Activated CD4-positive, alpha-beta memory T cell treated with anti-CD3 and anti-CD28 coated beads, Interleukin-2, amount 10 ng/mL, durations not matched to agents 7 days and 5 days (primary cell): ENCODE measurements at places on chromosomes 12 and 14. TPM values are rescaled to one million over a fixed set of nuclear protein-coding genes. Genes with fewer than 3 reads are reported as not detected.

KRT75 gene
- not detected for total RNA-seq

LTBR gene
- total RNA-seq: 0.38 TPM

DNAI7 gene
- total RNA-seq: not detected

IGF1 gene
- total RNA-seq: 0.48 TPM

RAD52 gene
- total RNA-seq: 14.5 TPM

FOXN4 gene
- total RNA-seq: not detected

C1S gene
- 1.7 TPM for total RNA-seq

- DNase-seq: no peak
Measured at GRCh38 chr12:15700595-15700994, 88.6 kb downstream of the EPS8 start.

DNA sequence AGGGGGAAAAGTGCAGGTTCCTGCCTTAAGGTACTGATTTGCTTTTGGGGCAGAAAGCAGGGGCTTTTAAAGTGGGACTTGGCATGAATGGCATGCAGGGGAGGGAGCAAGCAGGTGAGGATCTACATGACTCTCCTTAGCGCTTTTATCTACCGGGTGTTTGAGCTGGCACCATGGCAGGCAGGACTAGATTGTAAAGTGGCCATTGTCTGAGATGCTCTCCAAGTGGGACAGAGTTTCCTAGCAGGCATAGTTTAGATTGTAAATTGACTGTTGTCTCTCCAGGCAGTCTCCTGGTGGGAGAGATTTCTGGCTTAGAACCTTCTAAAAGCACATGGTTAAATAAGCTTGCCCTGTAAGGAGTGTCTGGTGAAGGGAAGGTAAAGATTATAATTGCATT lies 5.3 kb upstream of the DICER1 start:
- no peak for DNase-seq

DNA sequence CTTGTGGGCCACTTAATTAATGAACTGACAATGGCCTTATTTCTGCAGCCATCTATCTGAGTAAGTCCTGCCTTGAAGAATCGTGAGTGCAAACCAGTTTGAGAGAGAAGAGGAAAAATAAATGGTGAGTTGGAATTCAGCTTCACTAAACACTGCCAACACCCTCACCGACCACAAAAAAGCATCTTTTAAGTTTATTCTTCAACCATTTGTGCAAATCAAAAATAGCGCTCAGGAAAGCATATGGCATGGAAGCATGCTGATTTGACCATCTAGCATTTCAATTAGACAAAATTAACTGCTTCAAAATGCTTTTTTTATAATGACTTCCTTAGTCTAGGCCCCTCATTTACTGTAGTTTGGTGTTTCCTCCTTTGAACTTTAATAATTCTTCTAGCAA lies 294.0 kb downstream of the PPFIA2 start:
- DNase-seq: no peak

DNA sequence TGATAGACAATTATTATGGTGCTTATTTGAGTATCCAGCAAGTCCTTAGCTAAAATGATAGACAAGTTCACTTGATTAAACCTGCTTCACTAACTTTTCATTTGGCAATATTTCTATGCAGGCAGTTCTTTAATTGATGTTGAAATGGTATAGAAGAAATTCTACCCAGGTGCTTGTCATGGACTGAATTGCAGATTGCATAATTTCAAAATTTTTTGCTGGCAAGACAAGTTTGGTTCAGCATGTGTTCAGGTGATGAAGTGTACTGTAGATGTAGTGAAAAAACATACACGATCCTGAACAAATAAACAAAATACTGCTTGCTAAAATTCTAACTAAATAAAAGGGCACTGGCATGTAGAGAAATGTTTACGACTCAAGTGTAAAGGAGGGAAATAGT lies 189.0 kb downstream of the FOXA1 start:
- no peak for DNase-seq

DNA sequence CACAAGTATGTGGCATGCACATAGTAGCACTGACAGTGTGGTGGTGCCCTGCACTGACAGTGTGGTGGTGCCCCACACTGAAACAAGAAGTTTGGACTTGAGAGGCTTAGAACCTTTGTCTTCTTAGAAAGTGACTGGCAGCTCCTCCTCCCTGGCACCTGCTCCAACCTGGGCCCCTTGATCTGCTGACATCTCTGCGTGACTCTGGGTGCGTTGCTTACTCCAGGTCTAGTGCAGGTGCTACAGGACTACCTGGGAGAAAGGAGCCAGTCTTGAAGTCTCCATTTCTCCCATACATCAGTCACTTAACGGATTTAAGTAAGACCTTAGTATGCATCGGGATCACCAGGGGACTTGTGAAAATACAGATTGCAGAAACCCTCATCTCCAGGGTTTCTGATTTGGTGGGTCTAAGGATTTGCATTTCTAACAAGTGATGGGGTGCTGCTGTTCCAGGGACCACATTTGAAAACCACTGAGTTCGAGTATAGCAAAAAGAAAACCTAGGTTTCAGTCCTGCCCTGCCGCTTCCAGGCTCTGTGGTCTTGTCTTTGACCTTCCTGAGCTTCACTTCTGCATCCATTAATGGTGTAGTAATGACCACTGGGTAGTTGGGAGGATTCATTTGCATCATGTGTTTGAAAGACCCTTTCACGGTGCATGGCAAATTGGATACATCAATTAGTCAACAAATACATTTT lies 15.7 kb downstream of the NINJ2 start:
- DNase-seq: no peak
